ENCODE measurements at places on chromosomes 12 and 14.
A peak's percentile ranks its signal among the peaks of the same experiment; 100 is the strongest.

GRCh38 chr14:68779761-68780323 lies 13.0 kb downstream of the ZFP36L1 start:
- peak; percentile 84 for DNase-seq

- DNase-seq, result no peak
Observed at GRCh38 chr12:45879363-45879895, 110.9 kb downstream of the SCAF11 start.

GRCh38 chr14:96739200-96739910 lies 57.8 kb upstream of the VRK1 start:
- peak; percentile 52 for DNase-seq

GRCh38 chr14:105064721-105065143 lies 498 bp downstream of the GPR132 start:
- DNase-seq, result peak; percentile 86

DNA sequence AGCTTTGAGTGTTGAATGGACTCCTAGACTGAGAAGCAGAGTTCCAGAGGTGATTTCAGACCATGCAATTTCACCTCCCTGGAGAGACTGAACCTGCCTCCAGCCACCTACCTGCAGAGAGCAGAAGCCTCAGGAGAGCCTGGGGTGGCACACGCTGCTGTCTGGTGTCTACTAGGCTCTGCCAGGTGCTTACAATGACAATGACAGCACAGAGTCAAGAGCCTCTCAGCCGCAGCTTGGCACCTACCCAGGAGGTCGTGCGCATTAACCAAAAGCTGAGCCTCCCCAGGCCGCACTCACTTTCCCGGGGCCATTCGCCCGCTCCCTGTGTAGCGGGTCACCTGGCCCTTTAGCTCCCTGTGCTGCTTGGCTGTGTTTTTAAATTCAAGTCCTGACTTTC lies 63.2 kb downstream of the TESC start:
- DNase-seq, result no peak

DNA sequence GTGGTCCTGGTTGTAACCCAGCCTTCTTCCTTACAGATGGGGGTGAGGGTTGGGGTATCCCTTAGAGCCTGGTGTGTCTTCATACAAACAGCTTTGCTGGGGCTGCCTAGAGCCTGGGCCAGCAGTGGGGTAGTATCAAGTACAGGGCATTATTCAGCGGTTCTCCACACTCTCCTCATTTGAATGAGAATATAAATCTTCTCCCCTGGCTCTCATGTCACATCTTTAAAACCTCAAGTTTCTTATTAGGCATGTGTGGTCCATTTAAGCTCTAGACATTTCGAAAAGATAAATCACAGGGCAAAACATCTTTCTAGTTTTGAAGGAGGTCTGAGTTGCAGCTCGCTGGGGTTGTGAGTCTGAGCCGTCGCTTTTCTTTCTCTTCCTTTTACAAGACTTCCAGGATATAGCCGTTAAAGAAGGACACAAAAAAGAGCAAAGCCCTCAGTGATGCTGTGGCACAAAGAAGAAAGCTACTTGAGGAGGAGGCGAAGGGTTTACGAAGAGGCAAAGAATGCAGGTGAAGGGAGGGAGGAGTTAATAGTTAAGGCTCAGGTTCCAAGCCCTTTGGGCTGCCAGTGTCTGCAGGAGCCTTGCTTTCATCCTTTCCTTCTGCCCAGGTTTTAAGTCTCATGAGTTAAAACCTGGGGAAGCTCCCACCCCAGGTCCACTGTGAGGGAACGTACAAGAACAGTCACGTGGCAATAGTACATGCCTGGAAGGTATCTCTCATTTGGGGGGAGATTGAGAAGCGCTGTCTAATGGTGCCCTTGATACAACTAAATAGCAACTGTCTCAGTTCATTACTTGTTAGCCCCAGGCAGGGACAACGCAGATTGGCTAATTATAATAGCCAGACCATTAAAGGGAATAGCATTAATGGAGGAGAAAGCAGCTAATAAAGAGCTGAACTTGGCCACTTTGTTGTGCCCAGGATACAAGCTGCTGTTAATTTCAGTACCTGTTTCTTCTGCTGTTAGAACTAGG lies 94.2 kb downstream of the ETV6 start:
- DNase-seq, result peak; percentile 84

DNA sequence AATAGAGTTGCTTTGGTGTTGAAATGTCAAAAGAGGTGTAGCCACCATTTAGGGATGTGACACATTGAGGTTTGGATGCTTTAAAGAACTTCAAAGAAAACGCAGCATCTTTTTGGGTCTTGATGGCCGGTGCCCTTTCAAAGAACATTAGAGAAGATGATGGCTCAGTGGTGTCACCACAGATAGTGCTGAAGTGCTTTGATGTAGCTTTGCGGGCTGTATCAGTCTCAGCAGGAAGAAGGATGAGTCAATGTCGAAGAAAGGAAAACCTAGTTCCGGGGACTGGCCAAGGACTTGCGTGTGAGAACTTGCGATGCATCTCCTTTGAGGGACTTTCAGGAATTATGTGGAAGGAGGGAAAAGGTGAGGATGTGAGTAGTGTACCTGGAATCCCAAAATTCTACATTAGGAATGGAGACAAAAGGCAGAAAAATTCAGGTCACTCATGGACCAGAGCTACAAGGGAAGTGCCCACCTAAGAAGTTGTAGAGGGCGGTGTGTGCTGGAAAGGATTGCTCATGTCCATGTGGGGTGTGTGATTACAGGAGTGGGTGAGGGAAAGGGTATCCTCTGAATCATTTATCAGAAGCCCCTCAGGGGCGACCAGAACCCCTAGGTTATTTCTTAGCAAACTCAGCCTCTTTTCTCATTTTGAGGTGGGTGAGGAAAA lies 39.7 kb upstream of the GZMB start:
- DNase-seq, result no peak

DNA sequence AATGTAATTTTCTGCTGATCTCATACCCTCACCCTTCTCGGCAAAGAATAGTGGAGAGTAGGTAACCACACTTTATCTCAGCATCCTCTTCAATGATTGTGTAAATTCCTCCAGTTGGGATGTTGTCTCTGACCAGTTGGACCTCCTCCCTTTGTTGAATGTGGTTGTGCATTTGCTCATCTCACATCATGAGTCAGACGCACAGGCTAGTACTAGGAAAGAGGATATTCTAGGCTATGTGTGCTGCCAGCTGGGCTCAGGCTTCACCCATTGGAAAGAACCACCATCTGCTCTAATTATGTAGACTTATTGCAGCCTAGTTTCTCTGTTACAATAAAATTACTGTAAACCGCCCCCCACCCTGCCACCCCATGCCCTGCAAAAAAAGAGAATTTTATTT lies 90.3 kb downstream of the LMO3 start:
- no peak for DNase-seq

GRCh38 chr14:37202812-37203211 lies 5.1 kb downstream of the MIPOL1 start:
- DNase-seq, result no peak

DNA sequence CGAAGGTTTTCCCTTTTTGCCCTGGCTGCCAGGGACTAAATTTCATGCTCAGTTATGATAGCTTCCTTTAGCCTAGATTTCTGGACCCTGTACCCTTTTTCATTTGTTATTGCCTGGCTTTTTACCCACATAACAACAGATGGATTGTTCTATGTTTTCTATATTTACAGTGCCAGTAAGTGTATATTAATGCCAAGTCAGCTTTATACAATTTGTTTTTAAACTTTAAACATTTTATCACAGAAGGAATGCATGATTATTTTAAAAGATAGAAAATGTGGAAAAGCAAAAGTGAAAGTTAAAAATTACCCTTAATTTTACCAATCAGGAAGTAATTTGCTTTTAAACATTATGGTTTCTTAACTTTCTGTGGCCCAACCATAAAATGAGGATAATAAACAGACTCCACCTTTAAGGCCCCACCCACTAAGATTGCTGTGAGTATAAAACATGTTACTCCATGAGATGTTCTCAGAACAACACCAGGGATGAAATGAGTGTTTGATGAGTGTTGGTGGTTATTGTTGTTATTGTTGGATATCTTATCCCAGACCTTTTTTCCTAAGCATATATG lies 496.8 kb downstream of the EGLN3 start:
- no peak for DNase-seq

- peak; percentile 98 for DNase-seq
Observed at GRCh38 chr12:40819436-40820108, 127.3 kb downstream of the CNTN1 start.

DNA sequence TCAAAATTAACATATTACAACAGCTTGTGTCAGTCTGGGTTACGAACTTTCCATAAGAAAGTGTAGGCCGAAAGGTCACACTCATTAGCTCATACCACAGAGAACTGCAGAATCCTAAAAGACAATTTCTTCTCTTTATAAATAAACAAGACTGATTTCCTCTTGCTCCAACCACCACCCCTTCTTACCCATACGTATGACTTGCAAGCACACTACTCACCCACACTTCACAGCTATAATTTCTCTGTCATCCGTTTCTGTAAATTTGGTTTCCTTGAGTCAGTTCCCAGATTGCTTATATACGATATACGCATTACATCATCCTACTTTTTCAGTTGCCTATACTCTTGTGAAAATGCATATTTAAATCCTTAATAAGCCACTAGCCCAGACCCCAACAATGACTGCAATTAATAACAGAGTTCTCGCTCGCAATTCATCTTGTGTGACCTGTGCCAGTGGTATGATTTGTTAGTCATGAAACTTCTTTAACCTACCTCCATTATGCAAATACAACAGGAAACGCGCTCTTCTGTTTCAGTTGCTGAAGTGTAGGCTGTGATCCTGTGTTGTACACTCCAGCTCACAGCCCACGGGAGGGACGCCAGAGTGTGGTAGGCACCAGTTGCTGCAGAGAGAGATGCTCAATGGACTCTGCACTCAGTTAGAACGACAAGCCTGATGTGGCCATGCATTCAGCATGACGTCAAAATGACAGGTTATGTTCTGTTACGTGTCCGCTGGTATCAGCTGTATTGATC lies 417.6 kb downstream of the PDZRN4 start:
- DNase-seq, result no peak

GRCh38 chr14:69795691-69796090 lies 1.4 kb downstream of the SLC10A1 start:
- no peak for DNase-seq

DNA sequence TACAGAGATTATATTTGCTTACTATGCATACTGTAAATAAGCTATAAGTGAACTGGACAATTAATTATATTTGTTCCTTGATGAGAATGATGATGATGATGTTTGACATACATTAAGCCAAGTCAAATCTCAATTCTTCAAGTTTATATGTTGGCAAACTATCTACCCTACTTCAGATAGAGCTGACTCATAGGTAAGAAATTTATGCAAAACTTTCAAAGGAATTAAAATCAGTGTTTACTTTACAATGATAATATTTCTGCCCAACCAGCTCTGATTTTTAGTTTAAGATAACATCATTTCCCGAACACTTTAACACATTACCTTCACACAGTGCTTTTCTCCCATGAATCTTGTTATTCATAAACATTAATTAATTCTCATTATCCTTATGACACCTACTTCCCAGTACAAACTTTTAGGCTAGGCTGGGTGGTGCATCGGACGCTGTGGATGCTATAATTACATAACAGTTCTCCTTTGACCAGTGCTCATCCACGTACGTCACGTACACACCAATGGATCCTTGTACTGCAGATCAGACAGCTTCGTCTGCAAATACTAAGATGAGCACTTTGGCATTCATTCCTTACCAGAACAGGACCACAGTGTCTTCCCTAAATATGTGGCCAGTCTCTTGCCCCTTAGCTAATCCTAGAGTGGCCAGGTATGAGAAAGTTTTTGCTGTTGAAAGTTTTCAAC lies 18.3 kb downstream of the BMP4 start:
- no peak for DNase-seq

DNA sequence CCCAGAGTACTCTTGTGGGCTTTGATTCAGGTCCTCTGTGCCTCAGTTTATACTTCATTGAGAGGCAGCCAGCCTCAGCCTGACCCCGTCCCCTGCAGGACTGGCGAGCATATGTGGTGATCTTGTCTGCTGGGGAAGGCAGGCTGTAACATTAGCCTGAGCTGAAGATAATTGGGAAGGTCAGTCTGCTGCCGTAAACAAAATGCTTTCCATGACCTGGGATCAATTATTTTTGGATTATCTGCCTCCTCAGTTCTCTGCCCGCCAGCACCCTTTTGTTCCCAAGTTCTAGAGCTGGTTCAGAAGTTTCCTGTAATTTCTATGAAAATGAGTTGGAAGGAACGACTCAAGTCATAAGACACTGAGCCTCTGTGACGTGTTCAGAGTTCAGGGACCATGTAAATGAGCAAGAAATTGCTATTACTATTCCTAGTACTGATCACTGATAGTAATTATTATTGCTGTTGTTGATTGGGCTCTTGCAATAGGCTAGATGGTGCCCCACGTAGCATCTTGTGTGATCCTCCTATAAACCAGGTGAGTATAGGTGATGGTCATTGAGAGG lies 4.5 kb downstream of the ORAI1 start:
- DNase-seq, result no peak

DNA sequence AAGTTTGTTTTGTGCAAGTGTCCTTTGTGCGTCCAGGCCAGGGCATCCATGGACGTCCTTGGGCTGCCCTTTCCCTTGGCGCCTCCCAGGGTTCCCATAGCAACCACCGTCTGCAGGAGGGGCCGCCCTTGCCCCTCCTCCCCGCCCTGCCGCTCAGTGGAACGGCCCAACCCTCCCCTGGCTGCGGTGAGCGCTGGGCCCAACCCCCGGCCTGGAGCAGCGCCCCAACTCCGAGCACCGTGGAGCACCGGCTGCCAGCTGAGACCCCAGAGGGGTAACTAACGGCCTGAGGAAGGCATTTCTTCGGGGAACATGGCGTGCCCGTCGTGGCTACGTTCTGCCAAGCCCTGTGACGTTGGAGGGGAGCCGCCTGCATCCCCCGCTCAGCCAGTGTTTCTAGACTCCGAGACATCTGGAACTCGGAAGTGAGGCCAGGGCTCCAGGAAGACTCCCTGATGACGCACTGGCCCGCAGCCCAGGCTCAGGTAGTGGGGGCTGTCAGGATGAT lies 5.3 kb upstream of the ACACB start:
- DNase-seq, result peak; percentile 95

DNA sequence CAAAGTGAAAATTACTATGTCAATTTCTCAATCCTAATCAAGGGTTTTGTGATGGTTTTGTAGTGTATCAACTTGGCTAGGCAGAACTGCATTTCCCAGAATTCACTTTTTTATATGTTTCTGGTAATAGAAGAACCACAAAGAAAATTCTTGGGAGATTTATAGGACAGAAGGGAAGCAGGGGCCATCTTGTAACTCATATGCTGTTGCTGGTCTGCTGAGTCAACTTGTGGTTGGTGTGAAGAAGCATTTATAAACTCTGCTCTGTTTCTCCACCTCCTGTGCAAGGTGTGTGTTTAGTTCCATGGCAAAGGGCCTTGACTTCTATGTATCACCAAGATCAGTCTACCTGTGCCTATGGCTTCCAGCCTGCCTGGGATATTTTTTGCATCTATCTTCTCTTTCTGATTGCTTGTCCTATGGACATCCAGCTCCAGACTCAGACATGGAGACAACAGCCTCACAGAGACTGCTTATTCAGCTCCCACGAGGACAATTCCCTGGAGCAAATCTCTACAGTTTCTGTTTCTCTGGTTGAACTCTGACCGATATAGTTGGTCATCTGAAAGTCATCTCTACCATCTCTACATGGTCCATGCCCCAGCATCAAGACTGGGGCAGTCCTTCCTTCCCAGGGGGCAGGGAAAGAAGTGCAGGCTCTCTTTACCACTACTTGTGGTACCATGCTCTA lies 364.3 kb upstream of the DDHD1 start:
- no peak for DNase-seq

- no peak for DNase-seq
Observed at GRCh38 chr14:105471823-105472485, 2.7 kb upstream of the CRIP2 start.
